MCF 10A (cell line): ENCODE measurements at places on chromosomes 6 and 20. TPM values are rescaled to one million over a fixed set of nuclear protein-coding genes. Genes with fewer than 3 reads are reported as not detected.

Gene SIRPD
- total RNA-seq = not detected in 2 replicates

DNA sequence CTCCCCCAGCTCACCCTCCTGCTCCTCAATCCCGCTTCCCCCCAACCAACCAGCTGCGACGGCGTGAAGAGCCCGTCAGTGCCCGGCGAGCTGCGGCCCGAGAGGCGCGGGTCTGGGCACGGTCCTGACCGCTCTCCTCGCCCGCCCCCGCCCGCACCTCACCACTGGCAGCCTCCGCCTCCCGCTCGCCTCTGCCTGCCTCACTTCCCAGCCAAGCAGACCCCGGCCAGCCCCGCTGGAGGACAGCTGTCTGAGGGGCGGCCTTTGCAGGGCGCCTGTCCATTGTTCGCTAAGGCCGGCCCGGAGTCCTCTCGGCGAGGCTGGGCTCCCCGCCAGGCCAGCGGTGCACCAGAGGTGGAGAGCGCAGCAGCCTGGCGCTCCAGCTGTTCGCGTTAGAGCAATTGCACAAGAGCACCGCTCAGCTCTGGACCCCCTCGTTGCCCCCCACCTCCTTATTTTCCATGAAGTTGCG is 1.3 kb downstream of the SOBP start:
- DNase-seq = no peak

- DNase-seq = no peak
These were observed 122.2 kb downstream of the AFG1L start for GRCh38 chr6:108417027-108417426.

DNA sequence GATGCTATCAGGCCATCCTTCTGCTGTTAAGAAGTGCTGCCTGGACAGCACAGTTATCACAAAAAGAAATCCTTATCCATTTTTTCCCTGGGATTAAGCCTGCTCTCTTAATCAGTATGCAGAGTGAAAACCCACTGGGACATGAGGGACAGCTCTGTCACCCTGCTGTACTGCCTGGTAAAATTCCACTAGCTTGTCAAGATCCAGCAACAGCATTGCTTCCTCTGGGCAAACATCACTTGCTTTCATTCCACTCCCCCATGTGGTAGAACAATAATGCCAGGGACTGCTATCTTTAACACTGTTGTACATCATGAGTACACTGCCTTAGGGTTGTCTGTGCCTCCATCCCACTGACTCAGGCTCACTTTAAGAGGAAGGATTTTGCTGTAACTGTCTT is 331.3 kb downstream of the KIF16B start:
- peak; percentile 12 for DNase-seq

Gene C20orf202
- not detected in 2 replicates for total RNA-seq
